Activated CD8-positive, alpha-beta memory T cell treated with anti-CD3 and anti-CD28 coated beads, Interleukin-2, amount 10 ng/mL, durations not matched to agents 7 days and 5 days (primary cell): ENCODE measurements at places on chromosomes 13 and 19. TPM values are rescaled to one million over a fixed set of nuclear protein-coding genes. Genes with fewer than 3 reads are reported as not detected.

GRCh38 chr13:98648141-98648540, 71.2 kb upstream of the STK24 start:
- no peaks in the 10 kb centered on the region for H3K4me1 ChIP-seq
- DNase-seq, result no peak
- no peak overlapping the region for H3K27ac ChIP-seq
- H3K27me3 ChIP-seq, result peaks cover 29% of the 10 kb centered on the region

GRCh38 chr19:2423071-2423914, 4.1 kb downstream of the TIMM13 start:
- no peak for DNase-seq
- H3K4me1 ChIP-seq, result peaks cover 12% of the 10 kb centered on the region
- peaks cover 2% of the 10 kb centered on the region for H3K36me3 ChIP-seq
- no peak overlapping the region for H3K4me3 ChIP-seq

DNA sequence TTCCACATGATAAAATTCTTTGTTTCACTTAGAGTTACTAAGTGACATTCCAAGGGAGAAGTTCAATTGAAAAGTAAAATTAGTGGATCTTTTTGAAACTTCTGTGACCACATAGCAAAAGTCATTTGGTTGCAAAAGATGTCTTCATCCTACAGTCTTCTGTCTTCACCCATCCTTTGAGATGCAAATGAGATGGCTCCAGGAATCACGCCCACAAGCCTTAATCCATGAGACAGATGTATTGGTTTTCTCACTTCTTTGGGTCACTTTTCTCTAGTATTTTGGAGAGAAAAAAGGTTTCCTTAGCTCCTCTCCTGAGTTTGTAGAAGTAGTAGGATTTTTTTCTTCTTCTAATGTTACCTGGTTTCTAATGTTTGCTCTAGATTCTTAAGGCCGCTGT, 259.5 kb upstream of the SLC10A2 start:
- H3K36me3 ChIP-seq, result no peaks in the 10 kb centered on the region
- H3K27me3 ChIP-seq, result no peaks in the 10 kb centered on the region
- no peak overlapping the region for H3K4me3 ChIP-seq
- no peak overlapping the region for H3K27ac ChIP-seq

DNA sequence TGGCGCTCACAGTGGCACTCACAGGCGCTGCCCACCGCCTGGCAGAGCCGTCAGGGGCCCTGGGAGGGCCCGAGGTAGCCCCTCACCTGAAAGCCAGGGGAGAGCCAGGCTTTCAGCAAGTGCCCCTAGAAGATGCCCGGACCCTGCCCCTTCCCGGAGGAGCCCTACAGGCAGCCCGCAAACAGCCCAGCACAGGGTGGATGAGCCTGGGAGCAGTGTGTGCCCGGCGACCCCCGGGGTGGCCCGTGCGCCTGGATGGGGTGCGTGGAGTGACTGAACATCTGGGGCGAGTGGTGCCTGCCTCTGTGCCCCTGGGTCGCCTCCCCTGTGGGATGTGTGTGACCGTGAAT, 1.4 kb downstream of the CRLF1 start:
- H3K27ac ChIP-seq, result no peak overlapping the region
- H3K4me1 ChIP-seq, result no peaks in the 10 kb centered on the region
- H3K27me3 ChIP-seq, result peaks cover 69% of the 10 kb centered on the region
- no peaks in the 10 kb centered on the region for H3K36me3 ChIP-seq

GRCh38 chr13:43326100-43326499, 302.7 kb downstream of the DNAJC15 start:
- H3K27ac ChIP-seq, result no peak overlapping the region
- H3K36me3 ChIP-seq, result no peaks in the 10 kb centered on the region
- peaks cover 24% of the 10 kb centered on the region for H3K27me3 ChIP-seq
- H3K4me3 ChIP-seq, result no peak overlapping the region
- no peak for DNase-seq

DNA sequence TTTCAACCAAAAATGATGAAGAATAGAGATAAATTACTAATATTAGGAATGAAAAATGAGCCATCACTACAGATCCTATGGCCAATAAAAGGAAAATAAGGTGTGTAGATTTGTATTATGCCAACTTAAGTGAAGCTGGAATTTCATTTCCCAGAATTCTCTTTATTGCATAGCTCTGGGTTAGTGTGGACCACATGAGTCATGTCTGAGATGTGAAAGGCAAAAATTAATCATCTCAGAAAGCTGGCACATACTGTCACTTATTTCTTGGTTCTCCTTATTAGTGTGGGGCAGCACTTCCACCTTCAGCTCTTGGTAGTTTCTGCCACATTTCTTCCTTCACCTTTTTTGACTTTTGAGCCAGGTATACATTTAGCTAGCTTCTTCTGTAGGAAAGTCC, 82.6 kb downstream of the KATNAL1 start:
- H3K4me3 ChIP-seq, result no peak overlapping the region
- H3K36me3 ChIP-seq, result peaks cover 71% of the 10 kb centered on the region
- peaks cover 16% of the 10 kb centered on the region for H3K4me1 ChIP-seq
- no peaks in the 10 kb centered on the region for H3K27me3 ChIP-seq
- DNase-seq, result no peak

GRCh38 chr13:30128095-30128494, 179.3 kb downstream of the KATNAL1 start:
- no peaks in the 10 kb centered on the region for H3K27me3 ChIP-seq
- H3K4me3 ChIP-seq, result no peak overlapping the region
- H3K27ac ChIP-seq, result no peak overlapping the region
- H3K36me3 ChIP-seq, result no peaks in the 10 kb centered on the region
- peaks cover 11% of the 10 kb centered on the region for H3K4me1 ChIP-seq
- DNase-seq, result no peak

DNA sequence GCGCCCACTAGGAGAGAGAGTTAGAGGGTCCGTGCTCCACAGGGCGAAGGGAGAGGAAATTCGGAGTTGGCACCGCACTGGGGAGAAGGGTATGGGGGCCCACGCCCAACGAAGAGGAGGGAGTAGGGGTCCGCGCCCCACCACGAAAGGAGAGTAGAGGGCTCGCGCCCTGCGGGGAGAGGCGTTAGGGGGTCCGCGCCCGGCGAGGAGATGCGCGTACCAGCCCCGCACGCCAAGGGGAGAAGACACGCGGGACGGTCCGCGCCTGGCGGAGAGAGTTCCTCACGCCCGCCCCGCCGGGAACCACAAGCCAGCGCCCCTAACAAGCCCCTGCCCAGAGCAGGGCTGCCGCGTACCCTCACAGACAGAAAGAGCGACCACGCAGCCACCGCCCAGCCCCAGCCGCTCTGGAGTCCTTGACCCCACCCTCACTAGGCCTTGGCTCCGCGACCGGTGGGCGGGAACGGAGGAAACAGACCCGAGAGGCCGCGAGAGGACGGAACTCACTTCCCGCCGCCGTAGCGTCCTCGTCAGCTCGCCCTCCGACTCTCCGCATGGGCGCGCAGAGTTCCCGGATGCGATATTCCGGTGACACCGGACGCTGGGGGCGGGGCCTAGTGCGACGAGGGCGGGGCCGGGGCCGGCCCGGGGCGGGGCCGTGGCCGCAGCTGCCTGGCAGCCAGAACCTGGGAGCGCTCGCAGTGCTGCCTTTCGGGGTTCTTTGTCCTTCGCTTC, 20.0 kb upstream of the ZSCAN18 start:
- no peak overlapping the region for H3K4me3 ChIP-seq
- H3K36me3 ChIP-seq, result peaks cover 18% of the 10 kb centered on the region
- no peak for DNase-seq

Gene ZNF208
- 0.99 TPM for total RNA-seq

Gene ZNF730
- total RNA-seq, result 0.45 TPM

Gene OR10H1
- total RNA-seq, result not detected

Gene LGALS7
- total RNA-seq, result not detected
